ENCODE measurements at places on chromosomes 4 and X.

DNA sequence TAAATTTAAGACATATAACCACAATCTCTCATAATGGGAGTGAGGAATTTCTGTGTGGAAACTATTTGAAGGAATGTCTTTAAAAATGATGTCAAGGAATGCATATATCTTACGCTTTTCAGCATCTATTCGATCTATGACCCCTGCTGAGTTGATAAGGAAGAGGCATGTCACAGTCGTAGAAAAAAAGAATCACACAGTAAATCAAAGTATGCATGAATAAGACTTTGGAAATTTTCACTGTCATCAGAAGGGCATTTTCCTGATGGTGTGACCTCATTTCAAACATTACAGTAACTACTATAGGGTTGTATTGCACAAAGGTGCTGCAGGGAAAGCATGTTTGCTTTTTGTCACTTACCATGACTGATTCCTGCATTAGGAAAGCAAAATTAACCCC lies 41.5 kb downstream of the REELD1 start:
- no peak for DNase-seq

DNA sequence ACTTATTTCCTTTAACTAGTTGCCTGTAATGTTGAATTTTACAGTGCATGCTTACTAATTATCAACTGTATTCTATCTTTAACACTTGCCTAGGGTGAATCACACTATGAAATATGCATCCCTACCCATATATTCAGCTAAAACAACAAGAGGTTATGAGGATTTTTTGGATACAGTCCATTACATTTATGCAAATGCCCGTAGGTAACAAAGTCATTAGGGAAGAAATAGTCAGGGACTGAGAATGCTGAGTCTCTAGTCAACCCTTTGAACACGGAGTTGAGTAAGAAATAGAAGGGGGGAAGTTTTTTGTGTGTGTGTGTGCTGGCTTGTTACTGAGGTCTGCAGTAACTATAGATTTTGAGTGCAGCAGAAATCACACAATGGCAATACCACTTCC lies 26.1 kb upstream of the CBLL2 start:
- no peak for DNase-seq

DNA sequence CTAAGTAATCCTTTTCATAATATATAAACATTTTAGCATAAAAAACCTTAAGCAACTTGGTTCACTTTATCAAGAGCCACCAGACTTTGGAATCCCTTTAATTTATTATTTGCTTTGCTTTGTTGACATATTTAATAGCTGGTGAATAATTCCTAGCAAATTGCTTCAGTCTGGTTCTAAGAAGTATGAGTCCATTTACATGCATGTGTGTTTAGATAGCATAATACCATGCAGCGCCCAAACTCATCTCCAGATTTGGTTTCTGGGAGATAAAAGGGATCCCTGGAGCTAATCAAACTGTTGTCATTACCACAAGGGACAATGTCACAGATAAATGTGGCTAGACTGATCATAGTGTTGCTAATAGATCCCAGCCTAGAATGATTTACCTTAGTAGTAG lies 111.8 kb downstream of the TMEM144 start:
- no peak for DNase-seq

GRCh38 chr4:139849219-139849618 lies 183.6 kb downstream of the MGST2 start:
- no peak for DNase-seq

DNA sequence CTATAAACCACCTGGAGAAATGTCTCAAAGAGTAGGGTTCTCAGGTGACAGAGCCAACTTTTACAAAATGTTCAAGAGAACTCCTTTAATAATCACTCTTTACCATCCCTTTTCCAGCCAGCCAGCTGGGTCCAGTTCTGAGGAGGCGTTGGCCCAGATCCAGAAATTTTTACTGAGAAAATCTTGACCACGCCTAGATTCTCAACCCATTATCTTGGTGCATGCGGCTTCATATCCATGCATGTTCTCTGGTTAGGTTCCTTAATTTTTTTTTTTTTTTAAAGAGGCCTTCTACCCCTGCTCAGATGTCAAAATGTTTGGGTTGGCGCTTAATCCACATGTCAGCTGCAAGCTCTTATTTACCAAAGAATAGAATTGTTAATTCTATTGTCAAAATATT lies 12.0 kb upstream of the MAP7D2 start:
- DNase-seq = no peak
